HuH-7.5 (cell line): ENCODE measurements at places on chromosomes 16 and 17.

DNA sequence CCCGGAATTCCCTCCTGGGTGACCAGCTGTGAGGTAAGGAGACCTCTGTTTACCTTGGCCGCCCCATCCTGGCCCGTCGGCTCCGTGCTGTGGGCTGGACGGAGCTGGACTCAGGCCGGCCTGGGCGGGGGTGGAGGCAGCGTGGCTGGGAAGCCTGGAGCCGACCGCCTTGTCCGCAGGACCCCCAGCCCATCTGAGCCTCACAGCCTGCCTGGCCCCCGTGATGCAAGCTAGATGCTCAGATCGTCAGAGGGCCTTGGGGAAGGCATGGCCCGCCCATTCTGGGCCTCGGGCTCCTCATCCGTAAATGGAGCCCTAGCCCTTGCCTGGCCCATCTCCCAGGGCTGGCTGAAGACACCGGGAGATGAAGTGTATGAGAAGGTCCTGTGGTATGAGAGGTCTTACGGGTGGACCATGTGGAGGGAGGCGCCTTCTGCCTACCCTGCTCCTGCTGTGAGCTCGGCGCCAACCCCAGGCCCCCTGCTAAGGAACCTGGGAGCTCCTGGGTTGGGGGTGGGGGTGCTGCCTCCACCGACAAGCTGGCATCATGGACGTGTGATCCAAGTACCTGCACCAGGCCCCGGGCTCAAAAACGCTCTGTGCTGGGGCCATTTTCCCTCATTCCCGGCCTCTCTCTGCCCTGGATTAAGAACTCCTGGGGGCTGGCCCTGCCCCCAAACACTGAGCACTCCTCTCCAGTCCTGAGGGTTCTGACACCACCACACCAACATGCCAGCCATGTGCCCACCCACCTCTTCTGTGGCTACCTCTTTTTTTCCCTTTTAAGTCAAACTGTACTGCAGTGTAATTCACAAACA is 5.4 kb upstream of the P2RX1 start:
- no peak for DNase-seq

GRCh38 chr17:78341559-78342448 is 18.1 kb downstream of the SOCS3 start:
- DNase-seq: peak; percentile 71

DNA sequence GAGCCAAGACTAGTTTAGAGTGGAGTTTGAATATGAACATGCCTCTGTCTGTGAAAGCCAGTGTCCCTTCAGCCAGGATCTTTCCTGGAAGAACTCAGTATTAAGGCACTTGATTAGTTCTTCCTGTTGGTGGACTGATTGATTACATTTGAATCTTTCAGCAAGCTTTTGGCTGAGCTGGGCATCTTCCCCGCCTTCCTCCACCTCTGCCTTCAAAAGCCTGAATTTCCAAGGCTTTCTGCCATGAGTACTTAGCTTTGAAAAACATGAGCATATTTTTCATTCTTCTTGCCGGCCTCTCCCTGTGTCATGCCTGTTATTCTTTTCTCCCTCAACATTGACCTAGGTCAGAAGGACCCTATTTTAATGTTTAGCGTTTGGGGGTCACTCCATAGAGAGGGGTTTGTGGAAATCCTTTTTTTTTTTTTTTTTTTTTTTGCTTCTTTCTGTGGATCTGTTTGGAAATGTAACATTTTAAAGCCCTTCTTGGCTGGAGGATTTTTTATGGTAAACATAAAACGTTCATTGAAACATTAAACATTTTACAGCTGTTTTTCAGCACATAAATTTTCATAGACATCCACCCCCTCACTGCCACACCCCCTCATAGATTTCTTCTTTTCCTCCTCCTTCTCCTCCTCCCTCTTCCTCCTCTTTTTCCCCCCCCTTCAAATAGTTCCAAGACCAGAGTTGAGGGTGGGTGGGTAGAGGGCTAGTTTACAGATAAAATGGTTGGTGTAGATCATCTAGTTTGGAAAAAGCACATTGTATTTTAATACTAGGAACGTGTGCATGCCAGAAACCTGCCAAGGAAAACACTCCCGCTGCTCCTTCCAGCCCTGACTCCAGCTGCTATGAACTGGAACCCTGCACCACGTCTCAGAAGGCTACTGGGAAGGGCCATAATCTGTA is 645.9 kb downstream of the WWOX start:
- DNase-seq: no peak

DNA sequence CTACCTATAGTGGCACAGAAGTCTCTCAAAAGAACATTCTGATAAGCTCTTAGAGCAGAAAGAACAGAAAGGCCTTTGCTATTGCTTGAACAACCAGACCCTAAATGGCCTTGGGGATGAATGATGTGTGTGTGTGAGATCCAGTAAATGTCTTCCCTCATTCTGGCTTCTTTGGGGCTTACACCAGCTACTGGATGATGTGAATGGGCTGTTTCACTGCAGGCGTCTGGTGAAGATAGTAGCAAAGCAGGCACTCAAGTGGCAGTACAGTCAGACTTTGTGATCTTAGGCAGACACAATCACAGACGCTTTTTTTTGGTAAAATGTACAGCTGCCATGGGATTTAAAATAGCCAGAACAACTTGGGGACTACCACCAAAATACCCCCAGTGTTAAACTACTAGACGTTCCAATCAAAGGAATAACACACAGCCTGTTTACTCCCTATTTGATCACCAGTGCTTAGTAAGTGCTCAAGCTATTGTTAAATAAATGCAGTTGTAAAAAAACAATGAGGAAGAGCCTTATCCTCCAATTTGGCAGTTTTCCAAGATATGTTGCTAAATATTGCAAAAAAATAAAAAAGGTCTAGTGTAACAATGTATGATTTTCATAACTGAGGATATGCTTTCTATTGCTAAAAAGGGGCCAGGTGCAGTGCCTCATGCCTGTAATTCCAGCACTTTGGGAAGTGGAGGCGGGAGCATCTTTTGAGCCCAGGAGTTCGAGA is 17.9 kb downstream of the NDUFAB1 start:
- no peak for DNase-seq

DNA sequence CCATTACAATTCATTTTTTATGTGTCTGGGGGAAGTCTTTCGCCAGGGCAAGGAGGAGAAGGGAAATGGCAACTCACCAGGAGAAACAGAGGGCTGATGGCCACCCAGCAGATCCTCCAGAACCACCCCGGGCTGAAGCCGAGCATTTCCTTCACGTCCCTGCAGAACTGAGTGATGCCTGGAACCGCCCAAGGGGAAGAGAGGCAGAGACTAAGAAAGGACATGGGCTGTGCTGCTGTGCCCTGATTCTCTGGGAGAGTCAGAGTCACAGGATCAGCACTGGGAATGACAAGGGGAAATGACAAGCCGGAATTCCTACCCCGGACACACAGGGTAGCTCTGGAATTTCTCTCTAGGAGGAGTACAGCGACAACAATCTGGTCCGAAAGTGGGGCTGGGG is 27.8 kb downstream of the SLC6A4 start:
- DNase-seq: no peak

- no peak for DNase-seq
Observed at GRCh38 chr16:49396206-49396720, 22.7 kb downstream of the C16orf78 start.
